ENCODE measurements at places on chromosomes 5 and 9.

DNA sequence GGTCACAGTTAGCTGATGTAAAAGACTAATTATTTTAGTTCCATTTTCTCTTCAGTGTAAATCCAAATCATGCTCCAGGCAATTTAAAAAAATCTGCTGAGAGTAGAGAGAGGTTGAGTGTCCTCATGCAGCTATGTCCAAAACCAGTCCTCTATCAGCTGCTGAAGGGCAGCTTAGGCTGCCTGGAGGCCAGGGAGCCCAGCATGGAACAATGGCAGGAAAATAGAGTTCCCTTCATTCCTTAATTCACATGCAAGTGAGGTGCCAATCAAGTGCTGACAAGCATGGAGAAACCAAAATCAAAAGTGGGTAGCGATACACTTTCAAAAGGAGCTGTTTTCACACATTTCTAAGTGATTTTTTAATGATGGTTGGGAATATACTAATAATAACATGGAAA lies 78.3 kb upstream of the POU5F2 start:
- no peak for DNase-seq

GRCh38 chr5:9183992-9184391 lies 361.9 kb downstream of the SEMA5A start:
- no peak for DNase-seq

DNA sequence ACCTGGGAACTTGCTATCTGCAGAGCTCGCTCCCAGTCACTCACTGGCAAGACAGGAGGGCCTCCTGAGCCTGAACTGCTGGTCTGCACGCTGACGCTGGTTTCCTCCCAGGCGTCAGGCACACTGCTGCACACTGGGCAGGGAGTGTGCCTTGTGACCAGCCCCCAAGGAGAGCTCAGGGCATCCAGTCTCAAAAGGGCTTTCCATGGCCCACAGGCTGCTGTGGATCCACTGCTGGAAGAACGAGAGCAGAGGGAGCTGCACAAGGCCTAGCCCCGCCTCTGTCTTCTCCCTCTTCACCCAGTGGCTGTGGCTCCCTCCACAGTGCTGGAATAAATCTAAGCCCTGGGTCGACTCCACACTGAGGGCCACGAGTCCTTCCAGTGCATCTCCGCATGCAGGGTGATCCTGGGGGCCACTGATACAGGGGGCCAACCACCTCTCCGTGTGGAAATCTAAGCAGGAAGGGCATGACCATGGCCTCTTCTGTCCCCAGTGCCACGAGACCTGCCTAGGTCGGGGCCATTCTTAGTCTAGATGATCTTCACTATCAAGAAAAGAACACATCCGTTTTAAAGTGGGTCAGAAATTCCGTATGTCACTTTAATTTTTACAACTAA lies 93.6 kb downstream of the CAMSAP1 start:
- DNase-seq = no peak

DNA sequence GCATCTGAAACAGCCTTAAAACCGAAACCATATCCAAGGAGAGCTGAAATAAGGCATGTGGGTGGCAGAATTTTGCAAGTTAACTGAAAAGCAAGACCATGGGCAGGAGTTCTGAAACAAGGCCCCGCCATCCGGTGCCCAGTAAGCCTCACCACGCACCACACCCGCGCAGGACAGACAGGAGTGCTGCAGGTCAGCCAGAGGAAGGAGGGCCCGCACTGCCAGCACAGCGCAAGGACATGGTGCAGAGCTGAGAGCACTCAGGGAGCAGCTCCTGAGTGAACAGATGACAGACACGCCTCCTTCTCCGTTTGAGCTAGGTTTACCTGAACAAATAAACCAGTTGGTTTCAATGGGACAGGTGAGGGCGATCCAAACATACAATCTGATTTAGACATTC lies 16.5 kb upstream of the ISCA1 start:
- no peak for DNase-seq

GRCh38 chr9:123326662-123327093 lies 29.3 kb upstream of the CRB2 start:
- no peak for DNase-seq

- DNase-seq = no peak
Observed at GRCh38 chr5:140785905-140786686, at the start of gene PCDHA1. Gene PCDHA1, plus strand, starts transcription at chr5:140786140.

- no peak for DNase-seq
Observed at GRCh38 chr9:113522858-113523257, 59.3 kb downstream of the RGS3 start.

DNA sequence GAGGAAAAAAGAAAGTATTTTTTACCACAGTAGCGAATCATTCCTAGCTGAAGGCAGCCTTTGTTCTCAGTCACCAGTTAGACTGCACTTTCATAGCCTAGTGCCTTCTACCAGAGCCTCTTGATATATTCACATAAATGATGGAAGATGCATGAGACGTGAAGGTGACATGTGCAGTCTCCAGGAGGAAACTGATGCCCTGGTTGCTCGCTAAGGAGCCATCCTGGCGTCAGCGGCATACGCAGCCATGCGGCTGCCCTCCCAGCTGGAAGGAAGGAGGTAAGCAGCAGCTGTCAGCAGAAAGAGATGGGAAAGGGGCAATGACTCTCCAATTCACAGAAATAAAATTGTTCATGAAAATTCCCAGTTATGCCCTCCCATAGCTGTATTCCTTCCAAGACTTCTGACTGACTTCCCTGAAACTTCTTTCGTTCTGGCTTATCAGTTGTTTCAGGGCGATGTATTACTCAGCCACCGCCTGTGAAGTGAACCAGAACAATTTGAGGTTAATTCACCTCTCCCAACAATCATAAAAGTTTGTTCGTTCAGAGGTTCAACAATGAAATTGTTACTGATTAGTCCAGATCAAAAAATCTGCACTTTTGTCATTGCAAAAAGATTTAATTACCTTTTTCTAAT lies 331.2 kb downstream of the NR2F1-AS1 start:
- no peak for DNase-seq

DNA sequence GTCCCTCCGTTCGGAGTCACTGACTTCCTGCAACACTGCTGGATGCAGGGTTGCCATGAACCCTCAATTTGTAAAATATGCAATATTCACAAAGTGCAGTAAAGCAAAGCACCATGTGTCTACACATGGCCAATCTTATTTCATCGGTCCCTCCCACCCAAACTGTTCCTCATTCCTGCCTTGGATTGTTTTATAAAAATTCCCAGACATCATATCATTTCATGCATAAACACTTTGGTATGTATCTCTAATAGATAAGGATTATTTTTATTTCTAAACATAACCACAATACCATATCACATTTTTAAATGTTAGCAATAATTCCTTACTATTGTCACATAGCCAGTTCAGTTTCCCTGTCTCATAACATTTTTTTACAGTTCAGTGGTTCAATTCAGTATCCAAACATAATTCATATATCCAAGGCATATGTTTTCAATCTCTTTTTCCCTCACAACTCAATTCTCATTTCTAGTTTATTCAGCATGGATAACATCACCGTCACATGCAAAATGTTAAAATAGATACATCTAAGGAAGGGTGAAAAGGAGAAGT lies 82.0 kb upstream of the PCAT7 start:
- DNase-seq = no peak

- no peak for DNase-seq
Observed at GRCh38 chr5:11890777-11891176, 13.5 kb downstream of the CTNND2 start.

- peak; percentile 11 for DNase-seq
Observed at GRCh38 chr5:139644646-139645429, 3.3 kb upstream of the CXXC5 start.

DNA sequence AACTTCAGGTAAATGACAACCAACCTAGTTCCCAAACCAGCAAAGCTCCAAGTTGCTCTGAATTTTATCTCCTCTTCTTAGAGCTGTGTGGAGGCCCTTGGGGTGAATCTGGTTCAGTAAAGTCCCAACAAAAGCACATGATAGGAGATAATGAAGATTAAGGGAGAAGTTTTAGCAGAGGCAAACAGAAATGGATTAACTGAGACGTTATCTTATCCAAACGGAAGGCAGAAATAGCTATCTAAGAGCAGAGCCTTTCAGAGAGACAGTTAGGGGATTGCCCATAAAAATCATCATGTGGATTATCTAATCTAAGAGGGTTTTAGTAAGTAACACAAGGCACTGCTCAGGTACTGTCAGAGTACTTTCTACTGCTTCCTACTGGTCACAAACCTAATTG lies 183.9 kb upstream of the ZNF618 start:
- DNase-seq = no peak

GRCh38 chr5:140348104-140348503 lies 1.7 kb upstream of the HBEGF start:
- no peak for DNase-seq

GRCh38 chr5:10676946-10677345 lies 84.1 kb downstream of the DAP start:
- DNase-seq = no peak

DNA sequence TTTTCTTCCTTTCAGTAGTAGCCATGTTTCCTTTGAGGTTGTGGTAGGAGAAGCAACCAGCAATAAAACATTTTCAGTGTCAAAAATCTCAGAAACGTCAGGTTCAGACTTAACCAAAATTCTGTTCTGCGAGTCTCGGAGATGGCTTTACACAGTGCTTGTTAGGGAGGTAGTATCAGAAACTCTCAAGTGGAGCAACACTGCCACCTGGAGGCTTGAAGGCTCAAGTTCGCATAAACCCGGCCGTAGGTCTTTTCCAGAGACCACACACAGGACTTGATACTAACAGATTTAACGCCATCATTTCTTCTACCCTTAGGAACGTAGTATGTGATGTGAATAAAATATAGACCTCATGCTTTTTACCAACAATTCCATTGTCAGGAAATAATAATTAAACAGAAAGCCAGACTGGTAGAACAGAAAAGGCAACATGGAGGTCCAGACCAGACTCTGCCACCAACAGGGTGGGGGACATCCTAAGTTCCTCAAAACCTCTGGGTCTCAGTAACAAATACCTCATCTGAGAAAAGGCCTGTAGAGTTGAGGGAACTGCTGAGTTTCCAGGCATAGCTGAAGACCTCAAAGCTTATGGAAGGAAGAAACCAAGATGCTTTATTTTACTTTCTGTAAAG lies 8.5 kb downstream of the PTGER4 start:
- DNase-seq = peak; percentile 82

- no peak for DNase-seq
Observed at GRCh38 chr5:72172786-72173185, 65.5 kb downstream of the MAP1B start.

DNA sequence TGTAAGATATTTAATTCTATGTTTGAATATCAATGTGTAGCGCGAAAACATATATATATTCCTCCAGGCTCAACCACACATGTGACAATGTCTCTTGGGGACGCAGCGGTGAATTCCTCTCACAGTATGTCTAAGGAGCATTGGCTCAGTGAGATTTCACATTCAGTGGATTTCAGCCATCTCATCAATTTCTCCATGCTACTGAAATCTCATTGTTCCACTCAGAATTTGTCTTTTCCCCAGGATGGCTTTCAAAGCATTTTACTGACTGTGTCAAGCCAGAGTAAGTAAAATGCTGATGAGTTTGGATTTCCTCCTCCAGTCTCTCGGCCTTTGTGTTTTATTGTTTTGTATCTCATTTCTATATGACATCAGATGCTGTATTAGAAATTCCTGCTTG lies 1.3 kb upstream of the OR1J1 start:
- DNase-seq = no peak

DNA sequence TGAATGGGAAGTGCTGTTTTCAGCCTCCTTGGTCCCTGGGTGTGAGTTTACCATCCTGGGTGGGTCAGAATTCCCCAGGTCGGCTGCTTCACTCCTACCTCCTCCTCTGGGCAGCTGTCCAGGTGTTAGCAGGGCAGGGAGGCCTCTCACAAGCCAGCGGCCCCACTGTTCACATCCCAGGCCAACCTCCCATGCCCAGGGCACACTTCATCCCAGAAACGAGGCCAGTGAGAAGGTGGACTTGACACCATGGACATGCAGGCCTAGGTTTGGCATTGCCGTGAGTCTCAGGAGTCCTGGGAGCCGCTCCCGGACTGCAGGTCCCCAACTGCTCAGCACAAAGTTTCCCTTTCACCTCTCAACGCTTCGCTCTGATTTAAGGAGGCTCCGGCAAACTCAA lies 229.6 kb upstream of the IRX2 start:
- no peak for DNase-seq

DNA sequence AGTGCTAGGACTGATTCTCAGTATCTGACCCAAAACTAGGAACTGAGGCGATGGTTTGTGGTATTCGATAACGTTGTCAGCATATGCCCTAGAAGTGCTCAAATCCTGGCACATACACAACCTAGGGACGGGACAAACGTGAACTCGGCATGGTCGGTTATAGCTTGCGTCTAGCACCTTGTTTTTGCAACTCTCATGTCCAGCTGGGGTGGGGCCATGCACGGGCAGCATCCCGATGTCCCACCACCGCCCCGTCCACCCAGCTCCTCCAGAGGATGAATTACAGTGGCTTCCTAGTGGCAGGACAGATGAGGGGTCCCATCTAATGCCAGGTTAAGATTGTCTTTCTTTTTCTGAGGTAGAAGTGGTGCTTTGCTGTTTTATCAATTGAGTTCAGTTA lies 31.6 kb downstream of the PROP1 start:
- no peak for DNase-seq

GRCh38 chr9:124941679-124942561 lies 1.0 kb upstream of the GOLGA1 start:
- peak; percentile 69 for DNase-seq

- DNase-seq = no peak
Observed at GRCh38 chr9:71269859-71270258, 148.4 kb upstream of the TRPM3 start.

- no peak for DNase-seq
Observed at GRCh38 chr9:123926941-123927340, 3.0 kb downstream of the DENND1A start.

- no peak for DNase-seq
Observed at GRCh38 chr9:81072758-81073157, 616.6 kb downstream of the TLE1 start.

DNA sequence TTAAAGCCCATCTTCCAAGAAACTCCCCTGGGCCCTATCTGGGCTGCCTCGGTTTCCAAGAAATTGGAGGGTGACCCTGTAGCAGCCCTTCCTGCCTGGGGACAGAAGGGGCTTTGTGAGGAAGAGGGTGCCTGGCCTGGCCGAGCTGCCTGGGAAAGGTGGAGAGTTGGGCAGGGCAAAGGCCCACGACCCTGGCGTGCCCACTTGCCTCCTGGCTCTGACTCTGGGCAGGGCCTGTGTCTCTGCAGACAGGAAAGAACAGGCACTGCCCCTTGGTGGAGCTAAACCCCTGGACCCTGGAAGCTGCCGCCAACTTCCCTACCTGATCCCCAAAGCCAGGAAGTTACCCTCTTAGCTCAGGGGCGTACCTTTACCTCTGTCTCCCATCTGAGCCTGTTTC lies 149.3 kb downstream of the RGS3 start:
- peak; percentile 10 for DNase-seq

- DNase-seq = no peak
Observed at GRCh38 chr9:134536101-134536900, 105.3 kb upstream of the COL5A1 start.

DNA sequence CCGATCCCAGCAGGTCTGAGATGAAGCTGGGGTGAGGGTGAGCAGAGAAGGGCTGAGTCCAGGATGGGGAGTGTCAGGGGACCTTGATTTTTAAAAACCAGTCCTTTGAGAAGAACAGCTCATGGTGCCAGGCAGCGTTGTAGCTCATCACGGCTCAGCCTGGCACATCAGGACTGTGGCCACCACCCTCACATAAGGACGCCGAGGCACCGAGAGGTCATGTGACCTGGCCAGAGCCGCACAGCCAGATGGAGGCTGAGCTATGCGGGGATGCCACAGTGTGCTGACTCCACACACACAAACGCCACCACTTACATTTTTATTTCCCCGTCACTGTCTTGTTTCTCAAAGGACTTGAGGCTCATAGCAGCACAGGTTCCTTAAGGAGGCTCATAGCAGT lies 32.9 kb upstream of the CEP72 start:
- no peak for DNase-seq

Measured in activated T-cell treated with anti-CD3 and anti-CD28 coated beads, Interleukin-2, amount 50 U/mL, for 1 hour (primary cell).